HepG2 (cell line): ENCODE measurements at places on chromosomes 2 and 18. TPM values are rescaled to one million over a fixed set of nuclear protein-coding genes. Genes with fewer than 3 reads are reported as not detected.

GRCh38 chr18:48540251-48541025, 1.6 kb downstream of the CTIF start:
- peak; percentile 57 for DNase-seq

Gene NEB
- 0.18 and 0.24 TPM in 2 replicates for total RNA-seq

GRCh38 chr2:27792759-27793158, 21.2 kb downstream of the MRPL33 start:
- no peak for DNase-seq

Gene PTPRN
- not detected in 2 replicates for total RNA-seq

Gene FZD7
- total RNA-seq: 0.13 TPM in 1 of 2 replicates, not detected in the other

DNA sequence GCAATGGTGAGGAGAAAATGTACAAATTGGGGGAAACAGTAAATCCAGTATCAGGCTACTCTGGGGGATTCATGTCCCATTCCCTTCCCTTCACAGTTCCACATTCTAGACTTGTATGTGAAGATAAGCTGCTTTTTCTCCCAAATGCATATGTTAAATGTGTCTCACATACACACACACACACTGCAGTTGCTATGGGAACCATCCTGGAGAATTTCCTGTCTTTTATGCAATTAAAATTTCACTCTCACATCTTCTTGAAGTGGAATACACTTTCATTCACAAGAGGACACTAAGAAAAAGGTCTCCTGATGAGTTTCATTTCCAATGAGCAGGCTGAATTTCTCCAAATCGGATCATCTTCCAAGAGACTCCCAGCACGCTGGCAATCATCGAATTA, 366.0 kb downstream of the LRATD1 start:
- no peak for DNase-seq

Gene SIX3
- not detected in 2 replicates for total RNA-seq
